ENCODE measurements at places on chromosomes 16 and 17. TPM values are rescaled to one million over a fixed set of nuclear protein-coding genes. Genes with fewer than 3 reads are reported as not detected.

DNA sequence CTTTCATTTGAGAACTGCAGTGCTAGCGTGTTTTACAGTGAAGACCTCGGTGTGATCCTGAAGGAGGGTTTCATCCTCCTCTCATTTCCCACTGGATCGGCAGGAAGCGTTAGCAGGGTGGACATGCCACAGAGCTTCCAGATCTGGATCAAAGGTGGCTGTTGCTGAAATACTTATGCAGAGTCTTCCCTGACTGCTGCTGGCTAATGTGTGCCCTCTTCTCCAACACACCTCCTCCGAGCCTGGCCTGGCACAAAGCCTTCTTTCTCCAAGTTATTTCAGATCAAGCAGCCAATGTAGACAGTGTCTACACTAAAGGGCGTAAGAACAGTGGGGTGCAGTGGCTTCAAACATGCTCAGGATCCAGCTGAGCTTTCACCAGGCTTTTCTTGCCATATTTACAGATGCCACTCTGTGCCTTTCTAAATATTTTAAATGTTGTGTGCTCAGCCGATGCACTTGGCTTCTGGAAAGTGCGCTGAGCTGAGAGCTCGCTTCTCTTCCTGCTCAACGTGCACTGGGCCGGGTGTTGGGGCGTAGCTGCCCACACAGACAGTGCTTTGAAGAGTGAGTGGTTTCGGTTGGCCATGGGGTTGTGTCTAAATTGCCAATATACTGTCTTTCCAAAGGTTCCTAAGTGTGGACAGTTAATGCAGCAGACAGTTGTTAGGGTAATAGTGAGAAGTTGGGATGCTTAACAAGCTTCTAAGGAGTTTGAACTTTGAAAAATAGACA, 2.1 kb downstream of the ZNF750 start:
- DNase-seq: no peak

DNA sequence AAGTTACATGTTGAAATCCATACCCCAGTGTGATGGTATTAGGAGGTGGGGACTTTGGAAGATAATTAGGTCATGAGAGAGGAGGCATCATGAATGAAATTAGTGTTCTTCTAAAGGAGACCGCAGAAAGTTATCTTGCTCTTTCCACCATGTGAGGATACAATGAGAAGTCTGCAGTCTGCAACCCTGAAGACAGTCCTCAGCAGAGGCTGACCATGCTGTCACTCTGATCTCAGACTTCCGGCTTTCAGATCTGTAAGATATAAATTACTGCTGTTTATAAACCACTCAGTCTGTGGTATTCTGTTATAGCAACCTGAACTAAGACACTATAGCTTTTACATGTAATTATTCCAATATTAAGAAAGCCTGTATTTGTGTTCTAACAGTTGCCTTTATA, 116.7 kb upstream of the CES5A start:
- DNase-seq: no peak

GRCh38 chr16:78331731-78332130, 232.3 kb downstream of the WWOX start:
- no peak for DNase-seq

DNA sequence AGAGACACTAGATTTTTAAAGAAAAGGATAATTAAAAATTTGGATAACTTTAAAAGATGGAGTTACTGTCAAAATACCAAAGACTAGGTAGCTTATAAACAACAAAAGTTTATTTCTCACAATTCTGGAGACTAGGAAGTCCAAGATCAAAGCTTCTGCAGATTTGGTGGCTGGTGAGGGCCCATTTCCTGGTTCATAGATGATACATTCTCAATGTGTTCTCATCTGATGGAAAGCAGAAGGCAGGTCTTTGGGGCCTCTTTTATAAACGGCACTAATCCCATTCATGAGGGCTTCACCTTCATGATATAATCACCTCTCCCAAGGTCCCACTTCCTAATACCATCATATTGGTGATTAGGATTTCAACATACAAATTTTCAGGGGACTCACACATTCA, 33.7 kb downstream of the NLK start:
- no peak for DNase-seq

ANKFN1 gene
- 6.2 TPM for total RNA-seq
